Activated CD4-positive, alpha-beta T cell treated with anti-CD3 and anti-CD28 coated beads for 1 hour (primary cell): ENCODE measurements at places on chromosomes 5 and 9.

DNA sequence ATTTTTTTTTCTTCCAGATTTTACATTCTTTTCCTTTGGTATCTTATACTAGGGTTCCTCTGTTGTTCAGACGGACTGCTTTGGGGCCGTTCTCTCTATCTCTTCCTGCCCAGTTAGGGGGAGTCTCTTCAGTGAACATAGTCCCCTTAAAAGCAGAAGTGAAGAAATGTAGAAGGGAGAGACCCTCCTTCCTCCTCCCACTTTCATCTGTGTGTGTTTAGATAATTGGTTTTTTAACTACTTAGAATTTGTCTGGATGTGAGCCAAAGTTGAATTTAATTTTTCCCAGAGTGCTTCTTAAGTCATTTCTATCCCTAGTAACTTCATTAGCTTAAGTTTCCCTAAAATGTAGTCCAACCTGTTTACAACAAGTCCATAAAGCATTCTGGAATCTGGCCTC lies 167.5 kb downstream of the HACD4 start:
- DNase-seq: no peak

- no peak for DNase-seq
Measured at GRCh38 chr5:135952683-135953082, 2.1 kb downstream of the LECT2 start.

GRCh38 chr9:90787771-90788460 lies 13.7 kb upstream of the SYK start:
- DNase-seq: no peak

- DNase-seq: no peak
Measured at GRCh38 chr5:106241409-106241808, 1429.3 kb downstream of the EFNA5 start.

DNA sequence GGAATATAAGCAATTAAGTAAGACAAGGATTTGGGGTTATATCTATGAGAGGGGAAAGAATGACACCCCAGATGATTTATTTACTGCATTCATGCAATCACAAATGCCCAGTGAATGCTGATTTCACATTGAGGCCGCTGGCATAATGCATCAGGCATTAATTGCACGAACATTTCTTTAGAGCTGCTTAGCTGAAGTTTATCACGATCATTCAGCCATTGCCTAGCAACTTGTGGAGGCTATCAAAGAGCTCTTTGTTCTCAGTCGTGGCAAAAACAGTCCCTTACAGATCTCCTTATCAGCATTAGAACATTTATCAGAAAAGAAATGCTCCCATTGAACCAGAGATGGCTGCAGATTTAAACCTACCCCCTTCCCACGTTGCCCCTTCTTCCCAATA lies 88.7 kb upstream of the PRRC1 start:
- no peak for DNase-seq

GRCh38 chr5:30736669-30737068 lies 456.8 kb upstream of the CDH6 start:
- no peak for DNase-seq

- DNase-seq: no peak
Measured at GRCh38 chr5:123881759-123882244, 369.8 kb downstream of the CSNK1G3 start.

DNA sequence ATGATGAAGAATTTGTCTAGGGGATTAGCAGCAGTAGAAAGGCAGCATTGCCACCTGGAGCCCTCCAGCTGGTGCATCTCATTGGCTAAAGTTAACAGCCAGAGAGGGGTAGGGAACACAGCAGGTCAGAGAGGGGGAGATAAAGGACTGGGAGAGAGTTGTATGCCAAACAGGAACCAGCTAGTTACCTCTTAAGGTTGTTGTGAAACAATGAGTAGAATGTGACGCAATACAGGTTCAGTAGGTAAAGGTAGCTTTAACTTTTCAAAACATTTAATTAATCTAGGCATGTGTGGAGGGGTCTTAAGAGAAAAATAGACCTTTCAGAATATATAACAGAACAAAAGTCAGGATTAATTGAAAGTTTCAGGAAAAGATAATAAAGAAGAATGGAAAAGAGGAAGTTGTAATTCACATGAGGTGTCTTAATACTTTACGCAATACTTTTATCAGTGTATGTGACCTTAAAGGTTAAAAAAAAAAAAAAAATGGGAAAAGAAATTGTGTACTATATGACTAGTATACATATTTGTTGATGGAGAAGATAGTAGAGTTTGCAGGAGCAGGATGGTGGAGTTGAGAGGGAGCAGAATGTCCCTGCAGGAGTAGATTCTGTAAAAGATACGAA lies 14.3 kb downstream of the FBXO38 start:
- DNase-seq: no peak
